ENCODE measurements at places on chromosomes 7 and 10. TPM values are rescaled to one million over a fixed set of nuclear protein-coding genes. Genes with fewer than 3 reads are reported as not detected.

Gene RASSF4
- total RNA-seq, result 5.6 TPM

Gene CCL24
- not detected for total RNA-seq

Gene IGFBP3
- 0.50 TPM for total RNA-seq

Gene ATG9B
- 12.3 TPM for total RNA-seq

Gene SUN3
- total RNA-seq, result 0.54 TPM

Gene FAM237B
- not detected for total RNA-seq

Gene PON1
- total RNA-seq, result not detected

Gene AGAP5
- 5.4 TPM for total RNA-seq

GRCh38 chr10:124699471-124700292, 44.5 kb downstream of the FAM53B start:
- no peak overlapping the region for H3K4me3 ChIP-seq
- peak overlapping the region; percentile 96 for H3K27ac ChIP-seq
- no peaks in the 10 kb centered on the region for H3K27me3 ChIP-seq
- H3K36me3 ChIP-seq, result peaks cover 29% of the 10 kb centered on the region
- DNase-seq, result no peak
- peaks cover 81% of the 10 kb centered on the region for H3K4me1 ChIP-seq

- DNase-seq, result no peak
- H3K27ac ChIP-seq, result no peak overlapping the region
- no peaks in the 10 kb centered on the region for H3K4me1 ChIP-seq
- H3K36me3 ChIP-seq, result no peaks in the 10 kb centered on the region
- H3K4me3 ChIP-seq, result no peak overlapping the region
Measured at GRCh38 chr10:85902051-85902450, 464.5 kb downstream of the GRID1 start.

GRCh38 chr10:43234471-43235041, 32.3 kb downstream of the RASGEF1A start:
- no peaks in the 10 kb centered on the region for H3K36me3 ChIP-seq
- no peak overlapping the region for H3K4me3 ChIP-seq
- H3K27me3 ChIP-seq, result peaks cover 12% of the 10 kb centered on the region
- H3K4me1 ChIP-seq, result peaks cover 8% of the 10 kb centered on the region
- no peak overlapping the region for H3K27ac ChIP-seq

- no peaks in the 10 kb centered on the region for H3K27me3 ChIP-seq
- H3K4me1 ChIP-seq, result peaks cover 77% of the 10 kb centered on the region
- H3K4me3 ChIP-seq, result no peak overlapping the region
- H3K36me3 ChIP-seq, result peaks cover 11% of the 10 kb centered on the region
- DNase-seq, result no peak
Measured at GRCh38 chr10:124724279-124725027, 19.7 kb downstream of the FAM53B start.

DNA sequence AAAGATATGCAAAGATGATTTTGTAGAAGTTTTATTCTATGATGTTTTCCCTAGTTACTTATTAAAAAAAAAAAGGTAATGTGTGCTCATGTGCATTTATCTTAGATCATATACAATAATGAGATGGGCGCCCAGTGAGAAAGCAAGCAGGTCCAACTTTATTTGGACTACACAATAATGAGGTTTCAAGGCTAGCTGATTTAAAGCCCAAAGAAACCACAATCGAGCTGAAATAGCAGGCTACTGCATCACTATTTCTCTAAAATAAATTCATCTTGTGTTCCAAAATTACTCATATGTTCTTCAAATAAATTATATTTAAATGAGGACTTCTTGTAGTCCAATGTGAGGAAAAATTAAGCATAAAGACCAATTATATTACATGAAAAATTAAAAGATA, 110.1 kb downstream of the JMJD1C start:
- DNase-seq, result no peak
- H3K4me1 ChIP-seq, result peaks cover 29% of the 10 kb centered on the region
- H3K4me3 ChIP-seq, result no peak overlapping the region
- no peaks in the 10 kb centered on the region for H3K27me3 ChIP-seq

GRCh38 chr7:42494736-42495135, 257.7 kb upstream of the GLI3 start:
- DNase-seq, result no peak
- no peaks in the 10 kb centered on the region for H3K36me3 ChIP-seq
- no peak overlapping the region for H3K27ac ChIP-seq
- peaks cover 32% of the 10 kb centered on the region for H3K27me3 ChIP-seq
- no peak overlapping the region for H3K4me3 ChIP-seq

- H3K4me3 ChIP-seq, result no peak overlapping the region
- H3K27ac ChIP-seq, result no peak overlapping the region
- H3K36me3 ChIP-seq, result peaks cover 2% of the 10 kb centered on the region
- peaks cover 33% of the 10 kb centered on the region for H3K4me1 ChIP-seq
- no peaks in the 10 kb centered on the region for H3K27me3 ChIP-seq
- DNase-seq, result no peak
Measured at GRCh38 chr7:100570954-100571828, 2.5 kb downstream of the SAP25 start.

- no peak overlapping the region for H3K4me3 ChIP-seq
- H3K36me3 ChIP-seq, result no peaks in the 10 kb centered on the region
- H3K27ac ChIP-seq, result no peak overlapping the region
- no peak for DNase-seq
Measured at GRCh38 chr10:126029999-126030398, 133.6 kb downstream of the FANK1 start.

DNA sequence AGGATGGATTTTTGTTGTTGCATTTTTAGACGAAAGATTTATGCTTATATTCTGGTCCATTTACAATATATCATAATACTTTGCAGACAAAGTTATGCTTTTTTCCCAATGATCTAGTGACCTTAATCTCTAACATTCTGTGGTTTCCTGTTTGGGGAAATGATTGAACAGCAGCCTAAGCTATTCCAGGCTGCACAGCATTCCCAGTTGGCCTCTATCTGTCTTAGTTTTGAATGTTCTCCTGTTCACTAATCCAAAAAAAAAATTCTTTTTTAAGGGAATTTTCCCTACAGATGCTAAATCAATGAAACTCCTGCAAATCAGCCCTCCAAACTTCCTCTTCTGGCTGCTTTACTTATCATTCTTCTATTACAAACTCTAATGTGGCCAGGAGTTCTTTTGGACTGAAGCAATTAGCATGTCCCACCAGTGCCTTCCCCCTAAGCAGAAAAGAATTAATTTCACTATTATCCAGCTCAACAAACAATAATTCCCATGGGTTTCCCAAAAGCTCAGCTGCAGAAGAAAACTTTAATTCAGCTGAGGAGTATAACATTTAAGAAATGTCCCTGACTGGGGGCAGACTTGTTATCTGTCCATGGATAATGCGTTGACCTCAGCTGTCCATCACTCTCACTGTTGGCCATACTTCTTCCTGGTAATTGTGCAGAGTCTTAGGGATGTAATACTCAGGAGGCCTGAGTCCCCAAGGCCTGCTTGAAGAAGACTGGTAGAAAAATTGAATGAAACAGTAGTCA, 81.9 kb upstream of the TRIL start:
- no peaks in the 10 kb centered on the region for H3K36me3 ChIP-seq
- peaks cover 10% of the 10 kb centered on the region for H3K27me3 ChIP-seq
- H3K4me3 ChIP-seq, result no peak overlapping the region
- peaks cover 4% of the 10 kb centered on the region for H3K4me1 ChIP-seq

GRCh38 chr10:102997998-102998397, 79.9 kb downstream of the CNNM2 start:
- no peak overlapping the region for H3K4me3 ChIP-seq
- H3K36me3 ChIP-seq, result peaks cover 3% of the 10 kb centered on the region
- H3K27ac ChIP-seq, result no peak overlapping the region
- no peaks in the 10 kb centered on the region for H3K27me3 ChIP-seq
- DNase-seq, result no peak

DNA sequence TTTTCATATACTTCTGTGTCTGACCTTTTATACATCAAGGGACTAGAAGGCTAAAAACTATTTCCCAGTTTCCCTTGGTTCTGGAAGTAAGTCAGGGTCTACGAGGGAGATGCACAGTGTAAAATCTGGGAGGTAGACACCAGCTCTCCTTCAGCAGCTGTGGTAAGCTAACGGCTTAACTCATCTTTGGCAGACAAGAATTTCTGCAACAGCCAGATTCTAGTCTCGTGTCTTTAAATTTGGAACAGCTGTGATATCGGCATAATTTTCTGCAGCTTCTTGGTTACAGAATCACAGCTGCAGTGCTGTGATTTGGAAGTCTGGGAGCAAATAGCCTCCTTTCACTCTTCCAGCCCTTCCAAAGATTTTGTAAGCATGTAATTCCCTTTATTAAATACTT, 37.4 kb upstream of the ABCB4 start:
- DNase-seq, result no peak
- no peak overlapping the region for H3K27ac ChIP-seq
- H3K4me3 ChIP-seq, result no peak overlapping the region
- H3K4me1 ChIP-seq, result peaks cover 2% of the 10 kb centered on the region

DNA sequence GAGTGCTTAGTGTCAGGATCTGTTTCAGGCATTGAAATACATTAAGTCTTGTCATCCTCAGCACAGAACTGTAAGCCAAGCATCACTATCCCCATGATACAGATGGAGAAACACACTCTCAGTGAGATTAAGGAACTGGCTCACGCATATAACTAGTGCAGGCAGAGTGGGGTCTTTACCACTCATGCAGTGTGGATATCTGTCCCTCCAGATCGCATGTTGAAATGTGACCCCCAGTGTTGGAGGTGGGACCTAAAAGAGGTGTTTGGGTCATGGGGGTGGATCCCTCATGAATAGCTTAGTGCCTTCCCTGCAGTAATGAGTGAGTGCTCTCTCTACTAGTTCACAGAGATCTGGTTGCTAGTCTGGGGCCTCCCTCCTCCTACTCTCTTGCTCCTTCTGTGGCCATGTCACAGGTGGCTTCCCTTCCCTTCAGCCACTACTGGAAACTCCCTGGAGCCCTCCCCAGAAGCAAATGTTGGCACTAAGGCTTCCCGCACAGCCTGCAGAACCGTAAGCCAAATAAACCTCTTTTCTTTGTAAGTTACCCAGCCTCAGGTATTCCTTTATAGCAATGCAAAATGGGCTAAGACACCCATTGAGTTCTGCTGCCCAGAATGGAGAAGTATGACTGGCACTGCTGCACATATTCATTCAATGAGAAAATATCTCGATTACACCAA, 31.8 kb upstream of the MSMB start:
- no peak overlapping the region for H3K27ac ChIP-seq
- no peak overlapping the region for H3K4me3 ChIP-seq
- peaks cover 13% of the 10 kb centered on the region for H3K4me1 ChIP-seq

GRCh38 chr7:157460721-157461120, 123.9 kb downstream of the DNAJB6 start:
- H3K27ac ChIP-seq, result no peak overlapping the region
- H3K27me3 ChIP-seq, result no peaks in the 10 kb centered on the region
- H3K4me3 ChIP-seq, result no peak overlapping the region
- no peak for DNase-seq
- no peaks in the 10 kb centered on the region for H3K36me3 ChIP-seq

DNA sequence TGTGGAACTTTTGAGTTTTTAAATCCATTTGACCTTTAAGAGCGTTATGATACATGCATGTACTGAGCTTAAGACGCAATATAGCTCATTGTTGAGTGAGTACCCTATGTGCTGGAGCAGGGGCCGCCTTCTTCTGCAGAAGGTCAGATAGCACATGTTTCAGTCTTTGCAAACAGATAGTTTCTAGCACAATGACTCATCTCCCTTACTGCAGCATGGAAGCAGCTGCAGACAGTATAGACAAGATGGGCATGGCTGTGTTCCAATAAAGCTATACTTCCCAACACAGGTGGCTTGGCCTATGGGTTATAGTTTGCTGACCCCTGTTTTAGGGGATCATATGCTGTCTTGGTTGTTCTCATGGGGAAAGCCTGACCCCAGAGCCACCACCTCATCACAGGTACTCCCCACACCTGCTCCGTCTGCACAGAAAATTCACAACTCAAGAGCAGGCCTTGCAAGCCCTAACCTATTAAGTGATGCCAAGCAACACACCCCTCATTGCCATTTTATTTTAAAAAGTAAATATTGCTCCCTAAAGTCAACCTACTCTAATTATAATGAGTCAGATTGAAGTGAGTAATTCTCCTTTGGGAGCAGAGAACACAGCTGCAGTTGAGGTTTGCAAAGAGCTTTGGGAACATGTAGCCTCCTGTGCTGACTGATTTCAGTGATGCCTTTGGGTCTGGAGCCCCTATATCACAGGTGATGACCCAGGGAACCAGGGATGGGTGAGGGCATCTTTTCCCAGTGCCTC, 330.1 kb downstream of the PAXIP1 start:
- H3K36me3 ChIP-seq, result no peaks in the 10 kb centered on the region
- H3K27me3 ChIP-seq, result no peaks in the 10 kb centered on the region
- H3K4me1 ChIP-seq, result no peaks in the 10 kb centered on the region
- no peak overlapping the region for H3K4me3 ChIP-seq
- H3K27ac ChIP-seq, result no peak overlapping the region

GRCh38 chr7:4880218-4880617, 3.3 kb downstream of the RADIL start:
- no peak overlapping the region for H3K27ac ChIP-seq
- H3K4me1 ChIP-seq, result peaks cover 10% of the 10 kb centered on the region
- no peak overlapping the region for H3K4me3 ChIP-seq
- H3K36me3 ChIP-seq, result no peaks in the 10 kb centered on the region
- DNase-seq, result no peak

- H3K4me3 ChIP-seq, result no peak overlapping the region
- peaks cover 11% of the 10 kb centered on the region for H3K4me1 ChIP-seq
- DNase-seq, result no peak
- no peaks in the 10 kb centered on the region for H3K36me3 ChIP-seq
Measured at GRCh38 chr7:157662110-157662791, 325.4 kb downstream of the DNAJB6 start.

- no peak for DNase-seq
- H3K4me1 ChIP-seq, result peaks cover 26% of the 10 kb centered on the region
- peak overlapping the region; percentile 99 for H3K27ac ChIP-seq
Measured at GRCh38 chr7:139341776-139342226, 664 bp downstream of the FMC1 start.

DNA sequence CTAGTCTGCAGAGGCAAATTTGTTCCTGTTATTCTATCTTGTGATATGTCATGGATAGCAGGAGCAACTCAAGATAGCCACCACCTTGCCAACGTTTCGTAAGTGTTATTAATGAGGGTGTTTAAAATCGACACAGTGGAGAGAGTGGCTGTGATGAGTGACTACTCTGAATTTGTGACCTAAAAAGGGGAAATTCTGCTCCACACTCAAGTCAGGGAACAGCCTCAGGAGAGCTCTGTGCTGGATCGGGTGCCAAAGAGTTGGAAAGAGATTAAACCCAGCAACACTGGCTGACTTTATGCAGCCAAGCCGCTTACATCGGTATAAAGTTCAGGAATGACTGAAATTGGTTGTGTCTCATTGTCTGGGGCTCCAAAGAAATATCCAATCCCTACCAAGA, 9.5 kb downstream of the TACC2 start:
- H3K4me3 ChIP-seq, result no peak overlapping the region
- no peak overlapping the region for H3K27ac ChIP-seq
- H3K4me1 ChIP-seq, result no peaks in the 10 kb centered on the region
- peaks cover 32% of the 10 kb centered on the region for H3K27me3 ChIP-seq
- DNase-seq, result no peak
- no peaks in the 10 kb centered on the region for H3K36me3 ChIP-seq

DNA sequence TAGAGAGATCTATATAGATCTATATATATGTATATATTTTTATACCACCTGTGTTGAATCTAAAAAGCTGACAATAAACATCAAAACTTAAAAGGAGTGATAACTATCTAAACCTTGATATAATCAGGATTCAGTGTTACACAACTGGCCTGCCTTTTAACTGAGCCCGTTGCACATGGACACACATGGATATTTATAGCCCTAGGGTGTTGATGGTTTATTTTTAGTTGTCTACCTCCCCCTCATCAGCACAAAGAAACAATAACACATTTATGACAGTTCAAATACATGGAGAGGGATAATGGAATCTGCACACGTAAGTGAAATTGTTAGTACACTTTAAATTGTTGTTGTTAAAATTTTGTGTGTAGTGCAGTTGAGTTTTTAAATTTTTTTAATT, 336.9 kb downstream of the ZNF248 start:
- no peaks in the 10 kb centered on the region for H3K27me3 ChIP-seq
- no peak for DNase-seq
